ENCODE measurements at places on chromosomes 2 and 18.

DNA sequence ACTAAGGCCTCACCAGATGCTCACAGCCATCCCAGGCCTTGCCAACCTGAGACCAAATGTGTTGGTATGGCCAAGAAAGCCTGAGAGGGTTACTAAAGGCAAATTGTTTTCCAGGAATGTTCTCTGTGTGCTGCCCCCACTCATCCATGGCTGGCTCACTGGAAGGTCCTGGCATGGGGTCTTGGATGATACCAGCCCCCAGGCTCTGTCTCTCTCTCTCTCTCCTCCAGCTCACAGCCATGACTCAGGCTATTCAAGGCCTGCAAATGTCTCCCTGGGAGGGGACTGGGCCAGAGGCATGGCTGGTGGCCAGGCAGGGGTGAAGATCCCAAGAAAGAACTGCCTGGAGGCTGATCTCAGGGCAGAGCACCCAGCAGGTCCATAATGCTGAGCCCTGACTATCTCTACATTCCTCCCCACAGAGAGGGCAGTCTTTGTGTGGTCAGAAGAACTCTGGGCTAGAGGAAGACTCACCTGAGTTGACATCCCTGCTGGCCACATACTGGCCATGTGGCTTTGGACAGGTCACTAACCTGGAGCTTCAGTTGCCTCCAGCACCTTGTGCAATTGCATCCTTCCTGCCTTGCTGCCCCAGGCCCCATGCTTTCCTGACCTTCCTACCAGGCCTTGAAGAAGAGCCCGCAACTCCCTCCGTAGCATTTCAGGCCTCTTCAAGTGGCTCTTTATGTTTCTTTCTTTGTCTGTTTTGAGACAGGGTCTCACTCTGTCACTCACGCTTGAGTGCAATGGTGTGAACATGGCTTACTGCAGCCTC is 150.4 kb downstream of the ZFP36L2 start:
- no peak for DNase-seq

DNA sequence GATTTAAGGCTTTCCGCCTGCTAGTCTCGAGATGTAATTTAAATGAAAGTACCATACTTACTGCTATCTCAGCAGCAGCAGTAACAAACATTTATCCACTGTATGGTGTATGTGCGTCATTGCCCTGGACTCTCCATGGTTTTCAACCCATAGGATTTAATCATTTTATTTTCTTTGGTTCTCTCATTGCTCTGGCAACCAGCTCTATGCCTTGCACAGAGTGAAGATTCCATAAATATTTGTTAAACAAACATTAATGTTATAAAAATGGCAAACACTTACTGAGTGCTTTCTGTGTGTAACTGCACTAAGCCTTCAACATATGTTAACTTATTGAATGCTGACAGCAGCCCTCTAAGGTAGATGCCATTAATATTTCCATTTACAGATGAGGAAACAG is 1.3 kb upstream of the LMAN1 start:
- no peak for DNase-seq

- peak; percentile 24 for DNase-seq
These were observed 301.3 kb upstream of the ID2 start for GRCh38 chr2:8380566-8380965.

DNA sequence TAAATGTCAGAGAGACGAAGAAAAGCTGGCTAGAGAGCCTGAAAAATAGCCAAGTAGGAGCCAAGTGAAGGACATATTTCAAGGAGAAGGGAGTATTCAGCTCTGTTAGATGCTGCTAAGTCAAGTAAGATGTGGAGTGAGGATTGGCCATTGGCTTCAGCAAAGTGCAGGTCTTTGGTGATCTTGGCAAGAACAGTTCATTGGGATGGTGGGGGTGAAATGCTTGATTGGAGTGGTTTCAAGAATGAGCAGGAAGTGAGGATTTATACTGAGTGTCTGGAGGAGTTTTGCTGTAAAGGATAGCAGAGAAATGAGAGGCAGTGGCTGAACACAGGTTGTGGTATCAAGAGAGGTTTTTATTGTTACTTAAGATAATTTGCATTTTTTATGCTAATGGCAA is 139.7 kb downstream of the PRPF40A start:
- no peak for DNase-seq

DNA sequence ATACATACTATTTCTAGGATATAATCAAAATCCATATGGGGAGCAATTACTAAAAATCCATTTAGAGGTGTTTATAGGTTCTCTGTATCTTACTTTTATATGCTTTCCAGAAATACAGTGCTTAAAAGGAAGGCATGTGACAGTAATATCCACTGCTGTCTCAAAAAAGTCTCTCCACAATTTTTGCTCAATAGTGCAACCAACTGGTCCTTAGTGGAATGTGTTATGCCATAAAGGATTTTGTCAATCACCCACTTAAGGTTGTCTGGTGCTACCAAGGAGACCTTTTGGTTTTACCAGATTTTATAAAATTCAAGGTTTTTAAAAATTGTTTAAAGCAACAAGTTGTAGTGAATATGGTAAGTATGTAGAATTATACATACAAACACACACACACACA is 328.5 kb upstream of the DSEL start:
- no peak for DNase-seq

- no peak for DNase-seq
These were observed 40.7 kb upstream of the RAB27B start for GRCh38 chr18:54787616-54788015.

All from suppressor macrophage treated with lipopolysaccharide for 4 hours (primary cell).